ENCODE measurements at places on chromosomes 7 and 10. TPM values are rescaled to one million over a fixed set of nuclear protein-coding genes. Genes with fewer than 3 reads are reported as not detected.

The CALY gene
- not detected for total RNA-seq

DNA sequence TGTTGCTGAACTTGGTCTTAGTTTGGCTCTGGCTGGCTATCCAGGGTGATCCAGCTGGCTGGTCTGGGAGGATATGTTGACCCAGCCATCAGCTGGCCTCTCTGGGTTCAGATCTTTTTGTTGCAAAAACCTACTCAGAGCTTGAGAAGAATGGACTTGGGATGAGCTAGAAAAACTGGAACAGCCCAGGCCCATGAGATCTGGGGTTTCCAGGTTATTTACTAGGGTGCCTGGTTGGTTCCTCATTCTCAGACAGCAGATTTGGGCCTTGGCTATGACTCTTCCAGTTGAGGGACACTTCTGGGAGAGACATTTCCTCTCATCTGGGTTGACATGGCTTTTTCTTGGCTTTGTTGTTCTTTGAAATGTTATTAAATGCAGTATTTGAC, 116.6 kb downstream of the ADCY1 start:
- no peak for DNase-seq

- DNase-seq, result no peak
These were observed 46.3 kb upstream of the HYAL4 start for GRCh38 chr7:123798532-123799188.

The TUBAL3 gene
- not detected for total RNA-seq

- no peak for DNase-seq
These were observed 55.1 kb upstream of the FHIP2A start for GRCh38 chr10:114766470-114766869.

GRCh38 chr10:7329219-7329618, 81.6 kb downstream of the SFMBT2 start:
- no peak for DNase-seq

DNA sequence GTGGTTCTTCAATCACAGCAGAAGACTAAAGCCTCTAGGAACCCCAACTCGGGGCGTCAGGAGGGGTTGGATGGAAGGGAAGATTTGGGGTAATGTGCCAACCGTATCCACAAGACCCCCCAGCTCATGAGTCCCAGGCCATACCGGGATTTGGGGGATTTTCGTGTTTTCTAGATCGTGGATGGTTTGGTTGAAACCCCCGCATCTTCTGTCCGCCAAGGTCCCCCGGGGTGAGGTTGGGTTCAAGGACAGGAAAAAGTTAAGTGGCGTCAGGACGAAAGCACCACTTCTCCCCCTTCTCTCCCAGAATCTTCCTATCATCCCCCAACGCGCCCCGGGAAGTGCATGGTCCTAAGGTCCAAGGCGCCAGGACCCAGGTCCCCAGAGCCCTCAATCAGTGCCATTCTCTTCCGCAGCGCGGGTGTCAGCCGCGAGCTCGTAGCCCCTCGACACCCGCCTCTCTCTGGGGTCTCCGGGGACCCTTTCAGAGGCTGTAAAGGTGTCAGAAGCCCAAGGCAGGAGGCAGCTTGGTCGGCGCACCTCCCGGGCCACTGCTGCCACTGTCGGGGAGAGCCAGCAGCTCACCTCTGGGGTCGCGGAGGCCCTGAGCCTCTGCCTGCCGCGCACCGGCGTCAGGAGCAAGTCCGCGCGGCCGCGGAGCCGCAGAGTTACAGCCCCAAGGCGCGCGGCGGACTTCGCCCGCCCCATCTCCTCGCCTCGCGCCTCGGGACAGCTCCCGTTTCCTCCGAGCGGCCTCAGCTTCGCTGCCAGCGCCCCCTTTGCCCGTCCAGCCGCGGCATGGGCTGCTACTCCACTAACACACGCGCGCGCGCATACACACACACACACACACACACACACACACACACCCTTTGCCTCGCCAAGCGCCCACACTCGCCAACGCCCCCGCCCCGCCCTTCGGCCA, 1.5 kb downstream of the MKX start:
- peak; percentile 29 for DNase-seq

DNA sequence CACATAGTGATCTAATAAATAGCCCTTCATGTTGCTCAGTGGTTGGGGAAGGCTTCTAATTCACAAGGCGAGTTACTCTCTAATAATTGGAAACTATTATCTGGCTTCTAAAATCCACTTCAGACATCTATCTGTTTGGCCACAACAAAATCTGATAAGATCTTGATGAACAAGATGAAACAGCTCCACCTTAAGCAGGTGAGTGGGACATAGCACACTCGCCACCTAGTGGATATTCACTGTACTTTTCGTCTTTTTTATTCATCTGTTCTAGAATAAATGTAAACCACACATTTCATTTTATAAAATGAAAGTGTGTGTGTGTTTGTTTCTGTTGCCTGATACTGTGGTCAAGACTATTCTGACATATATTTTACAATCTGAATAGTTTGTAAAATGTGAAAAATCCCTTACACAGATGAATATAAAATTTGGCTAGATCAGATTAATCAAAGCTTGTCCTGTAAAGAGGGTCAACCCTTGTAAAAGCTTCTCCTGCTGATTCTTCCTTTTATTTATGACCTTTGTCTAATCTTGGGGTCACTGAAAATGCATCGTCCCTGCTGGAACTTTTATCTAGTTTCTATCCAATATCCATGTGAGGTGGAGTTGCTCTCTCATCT, 26.5 kb upstream of the CNTNAP2 start:
- DNase-seq, result no peak

The CYP3A7 gene
- total RNA-seq, result not detected

The TSPAN12 gene
- not detected for total RNA-seq

- DNase-seq, result no peak
These were observed 89.0 kb downstream of the JMJD1C start for GRCh38 chr10:63376560-63377304.

GRCh38 chr10:29057822-29058331, 231.0 kb upstream of the LYZL1 start:
- DNase-seq, result no peak

The RELN gene
- not detected for total RNA-seq

DNA sequence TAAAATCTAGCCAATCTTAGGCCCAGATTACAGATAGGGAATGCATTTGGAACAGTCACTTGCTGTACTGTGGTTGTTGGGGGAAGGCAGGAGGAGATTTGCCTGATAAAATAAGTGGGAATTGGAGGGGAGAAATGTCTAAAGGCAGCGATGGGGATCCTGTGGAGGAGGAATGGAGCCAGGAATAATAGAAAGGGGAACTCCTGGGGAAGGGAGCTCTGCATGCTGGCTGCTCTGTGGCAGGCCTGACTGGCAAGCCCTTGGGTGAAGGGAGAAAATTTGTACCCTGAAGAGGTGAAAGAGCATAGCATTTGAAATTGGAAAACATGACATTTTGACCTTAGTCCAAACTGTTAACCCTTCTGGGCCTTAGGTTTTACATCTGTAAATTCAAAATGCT, 13.7 kb downstream of the MMP21 start:
- DNase-seq, result no peak

GRCh38 chr10:72648301-72648700, 22.4 kb upstream of the MICU1 start:
- DNase-seq, result no peak

The AZGP1 gene
- not detected for total RNA-seq

GRCh38 chr7:55970561-55970960, 6.2 kb downstream of the NIPSNAP2 start:
- no peak for DNase-seq

- no peak for DNase-seq
These were observed 262.4 kb downstream of the GRID1 start for GRCh38 chr10:86104156-86104555.

The GPR85 gene
- total RNA-seq, result not detected

The AOC1 gene
- total RNA-seq, result not detected

The ZNF853 gene
- total RNA-seq, result 9.7 TPM

- no peak for DNase-seq
These were observed 175.8 kb upstream of the KAT6B start for GRCh38 chr10:74650613-74651012.
